Activated CD4-positive, alpha-beta T cell treated with anti-CD3 and anti-CD28 coated beads for 24 hours (primary cell): ENCODE measurements at places on chromosomes 16 and 17.

DNA sequence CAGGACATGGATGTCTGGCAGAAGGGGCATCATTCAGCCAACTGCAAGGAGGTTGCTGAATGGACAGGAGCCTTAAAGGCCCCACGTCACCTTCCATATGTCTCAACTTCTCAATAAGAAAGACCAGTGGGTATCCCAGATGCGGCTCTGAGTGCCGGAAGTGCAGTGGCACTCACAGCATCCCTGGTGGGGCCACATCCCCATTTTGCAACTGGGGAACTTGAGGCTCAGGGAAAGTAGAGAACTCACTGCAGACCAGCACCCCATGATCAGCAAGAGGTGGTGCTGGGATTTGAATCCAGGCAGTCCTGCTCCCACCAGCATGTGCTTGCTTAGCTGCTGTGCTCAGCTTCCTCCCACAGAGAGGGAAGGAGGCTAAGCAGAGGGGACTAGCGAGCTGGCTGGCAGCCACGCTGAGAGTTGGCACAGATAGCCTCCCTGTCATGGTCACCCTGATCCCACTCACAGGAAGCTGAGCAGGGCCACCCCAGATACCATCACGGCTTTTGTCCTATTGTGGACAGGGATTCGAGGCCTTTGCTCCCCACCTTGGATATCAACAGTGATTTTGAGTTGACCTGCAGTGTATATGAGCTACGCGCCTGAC is 294.2 kb upstream of the FOXF1 start:
- DNase-seq, result no peak

DNA sequence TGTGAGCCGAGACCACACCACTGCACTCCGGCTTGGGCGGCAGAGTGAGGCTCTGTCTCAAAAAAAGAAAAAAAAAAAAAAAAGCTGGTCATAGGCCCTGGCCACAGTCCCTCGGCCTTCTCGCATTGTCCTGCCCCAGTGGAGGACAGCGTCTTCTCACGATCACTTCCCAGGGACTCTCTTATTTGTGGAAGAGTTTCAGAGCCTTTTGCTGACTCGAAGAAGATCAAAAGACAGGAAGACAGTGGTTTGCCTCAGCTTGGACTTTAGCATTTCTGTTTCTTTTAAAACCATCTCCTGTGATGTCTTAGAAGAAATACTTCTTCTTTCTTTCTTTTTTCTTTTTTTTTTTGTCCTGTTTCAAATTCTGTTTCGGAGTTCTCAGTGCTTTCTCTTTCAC is 210.0 kb downstream of the FTO start:
- no peak for DNase-seq

- no peak for DNase-seq
These were observed at the start of gene CHST4 for GRCh38 chr16:71526111-71526631. CHST4 (plus strand) TSS chr16:71526426; CDS start chr16:71536678, 10,252 bp downstream.

GRCh38 chr17:28992625-28993600 is 12.9 kb downstream of the SEZ6 start:
- no peak for DNase-seq

- no peak for DNase-seq
These were observed 54.5 kb downstream of the GTF3C1 start for GRCh38 chr16:27495191-27495590.

DNA sequence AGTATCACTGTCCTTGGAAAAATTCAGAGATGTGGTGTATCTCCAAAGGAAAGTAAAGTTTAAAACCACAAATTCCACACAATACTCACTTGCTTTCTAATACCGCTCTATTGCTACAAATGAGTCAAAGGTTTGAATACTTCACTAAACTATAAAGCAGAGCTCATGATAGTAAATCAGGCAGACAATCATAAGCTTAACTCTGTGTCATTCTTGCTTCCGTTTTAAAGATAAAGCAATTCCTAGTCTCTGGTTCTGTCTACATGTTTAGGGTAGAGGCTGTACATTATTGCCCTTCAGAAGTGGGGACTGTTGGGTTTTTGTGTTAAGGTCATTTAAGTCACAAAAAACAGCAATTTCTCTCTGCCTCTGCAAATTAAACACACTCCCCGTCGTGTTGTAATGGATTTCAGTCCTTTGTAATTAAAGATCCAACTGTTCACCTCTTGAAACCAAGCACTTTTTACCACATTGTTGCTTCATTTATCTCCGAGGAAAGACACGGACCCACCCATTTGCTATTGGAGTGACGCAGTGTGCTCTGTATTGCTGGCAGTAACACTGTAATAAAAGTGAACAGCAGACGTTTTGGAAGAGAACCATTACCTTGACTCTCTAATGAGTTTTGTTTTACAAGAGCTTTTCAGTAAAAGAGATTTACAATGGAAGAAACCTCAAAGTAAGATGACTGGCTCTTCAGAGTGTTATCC is 83.1 kb upstream of the CNTNAP4 start:
- no peak for DNase-seq

DNA sequence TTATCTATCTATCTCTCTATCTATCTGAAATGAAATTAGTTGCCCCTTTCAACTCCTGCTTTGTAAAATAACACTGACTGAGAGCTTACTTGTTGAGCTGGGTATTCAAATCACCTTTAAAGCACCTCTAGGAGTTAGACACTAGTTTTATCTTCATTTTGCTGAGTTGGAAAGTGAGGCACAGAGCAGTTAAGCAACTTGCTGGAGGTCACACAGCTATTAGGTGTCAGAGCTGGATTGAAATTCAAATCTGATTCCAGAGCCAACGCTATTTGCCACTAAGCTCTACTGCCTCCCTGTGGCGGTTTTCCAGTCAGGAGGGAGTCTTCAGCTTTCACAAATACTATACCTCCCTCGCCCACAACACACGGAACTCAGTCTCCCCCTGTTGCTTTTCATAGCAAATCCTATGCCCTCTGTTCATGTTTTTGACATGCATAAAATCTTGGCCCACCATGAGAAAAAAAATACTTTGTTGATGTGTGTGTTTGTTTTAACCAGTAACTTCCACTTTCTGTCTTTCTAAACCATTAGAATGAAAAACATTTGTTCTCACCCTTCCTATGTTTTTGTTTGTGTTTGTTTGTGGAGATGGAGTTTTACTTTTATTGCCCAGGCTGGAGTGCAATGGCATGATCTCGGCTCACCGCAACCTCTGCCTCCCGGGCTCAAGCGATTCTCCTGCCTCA is 74.8 kb upstream of the SMURF2 start:
- DNase-seq, result peak; percentile 17

GRCh38 chr16:56866955-56867830 is 2.2 kb downstream of the SLC12A3 start:
- peak; percentile 18 for DNase-seq

DNA sequence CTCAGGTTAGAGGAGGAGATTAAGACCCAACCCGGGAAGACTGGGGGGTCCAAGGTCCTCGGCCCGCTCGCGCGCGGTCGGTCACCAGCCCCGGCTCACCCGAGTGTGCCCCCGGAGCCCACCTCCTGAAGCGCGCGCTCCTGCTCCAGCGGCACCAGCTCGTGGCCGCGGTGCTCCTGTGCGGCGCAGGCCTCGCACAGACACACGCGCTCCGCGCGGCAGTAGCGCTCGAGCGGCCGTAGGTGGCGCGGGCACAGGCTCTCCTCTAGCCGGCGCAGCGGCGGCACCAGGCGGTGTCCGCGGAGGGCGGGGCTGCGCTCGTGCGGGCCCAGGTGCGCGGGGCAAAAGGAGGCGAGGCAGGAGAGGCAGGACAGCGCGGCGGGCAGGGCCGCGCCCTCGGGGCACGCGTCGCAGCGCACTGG is 618 bp downstream of the TRIM47 start:
- peak; percentile 52 for DNase-seq

- no peak for DNase-seq
These were observed 449.5 kb upstream of the CDH5 start for GRCh38 chr16:65916995-65917394.

DNA sequence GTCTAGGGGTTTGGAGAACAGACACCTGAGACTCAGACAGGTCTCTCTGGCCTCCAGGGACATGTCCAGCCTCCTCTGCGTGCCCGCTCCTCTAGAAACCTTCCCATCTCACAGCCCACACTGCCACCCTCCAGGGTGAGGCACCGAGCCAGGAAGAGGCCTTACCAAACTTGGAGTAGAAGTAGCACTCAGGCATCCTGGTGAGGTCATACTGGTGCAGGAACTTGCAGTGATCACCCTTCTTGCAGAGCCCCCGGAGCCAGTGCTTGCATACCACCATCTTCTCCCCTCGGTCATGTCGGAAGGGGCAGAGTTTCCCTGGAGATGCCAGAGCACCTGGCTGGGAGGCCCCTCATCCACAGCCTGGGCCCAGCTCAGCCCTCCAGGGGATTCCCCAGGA is 4.2 kb downstream of the CPSF4L start:
- no peak for DNase-seq

DNA sequence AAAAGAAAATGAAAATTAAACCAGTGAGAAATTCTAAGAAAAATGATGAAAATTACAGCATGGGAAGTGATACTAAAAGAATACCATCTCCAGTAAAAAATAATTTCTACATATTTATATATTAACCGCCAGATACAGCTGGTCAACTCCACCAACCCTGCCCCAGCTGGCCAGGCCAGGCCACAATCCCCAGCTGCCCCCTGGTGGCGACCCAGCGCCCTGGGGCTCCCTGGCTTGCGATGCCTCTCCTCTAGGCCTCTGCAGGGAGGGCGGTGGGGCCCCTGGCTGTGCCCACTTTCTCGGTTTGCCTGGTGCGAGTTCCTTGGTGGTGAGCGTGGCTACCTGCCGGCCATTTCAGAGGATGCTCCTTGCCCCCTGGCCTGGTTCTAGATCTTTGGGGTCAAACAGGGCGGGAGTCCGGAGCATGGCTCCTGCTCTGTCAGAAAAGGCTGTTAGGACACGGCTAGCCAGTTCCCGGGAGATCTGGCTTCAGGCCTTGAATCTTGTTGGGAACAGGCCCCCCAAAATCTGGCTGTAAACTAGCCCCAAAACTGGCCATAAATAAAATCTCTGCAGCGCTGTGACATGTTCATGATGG is 14.5 kb downstream of the GLIS2 start:
- DNase-seq, result peak; percentile 46

DNA sequence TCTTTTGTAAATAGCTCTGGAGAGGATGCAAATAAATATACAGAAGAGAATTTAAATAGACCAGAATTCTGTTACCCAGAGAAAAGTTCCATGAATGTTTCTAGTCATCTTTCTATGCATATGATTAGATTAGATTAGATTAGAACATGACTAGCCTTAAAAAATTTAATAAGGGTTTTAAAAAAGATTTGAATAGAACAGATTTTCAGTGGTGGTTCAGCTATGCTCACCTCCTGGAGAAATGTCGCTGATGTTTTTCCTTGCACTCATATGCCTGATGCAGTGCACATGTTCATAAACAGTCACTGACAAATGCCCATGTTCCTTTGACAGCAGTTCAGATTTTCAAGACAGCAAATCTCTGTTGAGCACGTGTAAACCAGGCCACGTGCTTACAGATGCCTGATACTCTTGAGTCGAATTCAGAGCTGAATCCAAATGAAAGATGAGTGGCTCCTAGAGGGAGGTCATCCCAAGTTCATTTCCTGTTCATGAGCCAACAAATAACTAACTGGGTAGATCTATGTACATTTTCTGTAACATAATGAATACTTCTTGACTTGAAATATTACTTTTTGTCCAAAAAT is 19.9 kb upstream of the RAB11FIP4 start:
- DNase-seq, result no peak

DNA sequence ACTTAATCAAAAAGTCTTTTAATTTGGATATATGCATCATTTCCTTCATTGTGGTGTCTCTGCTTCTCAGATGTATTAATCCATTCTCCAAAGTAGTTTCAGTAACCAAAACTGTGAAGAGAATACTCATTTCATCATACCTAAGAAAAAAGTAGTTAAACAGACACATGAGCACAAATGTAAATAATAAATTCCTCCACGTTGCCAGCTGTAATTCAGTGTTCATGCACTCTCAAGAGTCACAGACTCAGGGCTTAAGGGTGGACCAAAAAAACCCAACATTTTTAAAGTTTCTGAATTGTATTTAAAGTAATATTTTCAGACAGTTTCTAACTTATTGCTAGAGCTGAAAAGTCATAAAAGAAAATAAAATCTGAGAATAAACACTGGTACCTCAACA is 19.0 kb downstream of the POLG2 start:
- DNase-seq, result no peak

DNA sequence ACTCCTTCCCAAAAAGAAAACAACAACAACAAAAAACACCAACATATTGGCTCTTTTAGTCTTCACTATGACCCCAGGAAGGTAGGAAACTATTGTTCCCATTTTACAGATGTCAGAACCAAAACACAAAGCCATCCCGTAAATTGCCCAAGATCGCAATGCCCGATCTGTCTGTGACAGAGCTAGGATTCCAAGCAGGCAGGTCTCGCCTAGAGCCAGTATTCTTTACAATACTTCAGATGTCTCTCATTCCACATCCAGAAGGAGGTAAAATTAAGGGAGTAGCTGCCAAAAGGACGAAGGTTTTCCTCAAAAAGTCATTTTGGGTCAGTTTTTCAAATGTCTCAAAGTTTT is 21.7 kb downstream of the GRB2 start:
- DNase-seq, result no peak

DNA sequence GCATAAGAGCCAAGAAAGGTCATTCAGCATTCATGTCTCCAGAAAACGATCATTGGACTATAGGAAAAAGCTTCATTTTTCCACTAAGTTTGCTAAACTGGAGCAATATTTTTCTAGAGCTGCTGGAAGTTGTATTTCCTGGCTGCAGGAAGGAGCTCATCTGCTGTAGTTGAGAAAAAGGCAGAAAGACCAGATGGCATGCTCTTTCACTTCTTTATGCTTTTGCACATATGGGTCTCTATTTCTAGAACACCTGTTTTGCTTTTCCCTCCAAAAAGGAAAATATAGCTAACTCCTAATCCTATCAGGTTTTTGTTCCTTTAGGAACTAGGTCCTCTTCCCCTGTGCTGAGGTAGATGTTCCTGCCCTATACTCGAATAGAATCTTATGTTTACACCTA is 61.9 kb upstream of the HLF start:
- DNase-seq, result no peak

DNA sequence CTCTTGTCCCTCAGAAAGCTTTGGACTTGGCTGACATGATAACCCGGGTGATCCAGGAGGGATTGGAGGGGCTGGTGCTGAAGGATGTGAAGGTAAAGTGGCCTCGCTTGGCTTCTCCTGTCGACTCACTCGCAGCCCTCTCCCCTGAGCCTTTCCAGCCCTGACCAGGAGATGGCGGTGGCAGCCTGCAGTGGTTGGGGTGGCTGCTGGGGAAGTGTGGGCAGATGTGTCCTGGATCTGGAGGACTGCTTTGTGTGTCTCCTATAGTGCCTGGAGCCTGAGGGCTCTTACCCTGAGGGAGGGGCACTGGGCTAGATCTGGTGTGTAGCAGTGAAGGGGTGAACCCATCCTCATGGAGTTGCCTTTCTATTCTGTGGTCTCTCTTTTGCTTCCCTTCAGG is 17.9 kb downstream of the LIG3 start:
- peak; percentile 58 for DNase-seq

GRCh38 chr16:80274576-80275191 is 266.1 kb upstream of the DYNLRB2 start:
- no peak for DNase-seq

- no peak for DNase-seq
These were observed 14.7 kb downstream of the CYBC1 start for GRCh38 chr17:82435601-82436583.

- no peak for DNase-seq
These were observed 70.3 kb downstream of the HLF start for GRCh38 chr17:55334881-55335540.
